Brain (organoid and tissue), 16 donors: ENCODE measurements at places on chromosomes 2 and 18.

DNA sequence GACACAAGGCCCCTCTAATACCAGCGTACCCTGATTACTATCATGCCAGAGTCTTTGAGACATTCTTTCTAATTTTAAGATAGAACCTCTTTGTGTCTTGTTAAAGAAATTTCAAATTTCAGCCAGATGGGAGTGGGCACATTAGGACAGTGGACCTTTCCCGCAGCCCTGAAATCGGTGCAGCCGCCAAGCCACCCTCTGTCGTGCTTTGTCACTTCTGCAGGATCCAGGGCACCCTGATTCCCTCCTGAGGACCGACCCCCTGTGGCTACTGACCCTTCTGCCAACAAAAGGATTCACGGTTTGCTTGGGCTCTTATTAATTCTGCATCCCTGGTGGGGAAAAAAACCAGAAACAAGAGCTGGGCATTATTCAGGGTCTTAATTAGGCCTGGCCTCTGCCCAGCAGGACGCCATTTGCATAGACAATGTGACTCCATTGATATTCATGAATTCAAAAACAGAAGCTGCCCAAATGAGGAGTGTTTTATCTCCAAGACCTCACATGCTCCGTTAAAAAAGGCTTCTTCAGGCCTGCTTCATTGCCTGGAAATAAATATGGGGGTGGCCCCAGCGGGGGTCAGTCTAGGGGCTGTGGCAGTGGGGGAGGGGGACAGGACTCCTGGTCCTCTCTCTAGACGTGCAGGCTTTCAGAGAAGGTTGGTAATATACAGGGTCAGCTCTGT is 116.9 kb downstream of the ALPK2 start:
- peak; percentile 90 for DNase-seq

DNA sequence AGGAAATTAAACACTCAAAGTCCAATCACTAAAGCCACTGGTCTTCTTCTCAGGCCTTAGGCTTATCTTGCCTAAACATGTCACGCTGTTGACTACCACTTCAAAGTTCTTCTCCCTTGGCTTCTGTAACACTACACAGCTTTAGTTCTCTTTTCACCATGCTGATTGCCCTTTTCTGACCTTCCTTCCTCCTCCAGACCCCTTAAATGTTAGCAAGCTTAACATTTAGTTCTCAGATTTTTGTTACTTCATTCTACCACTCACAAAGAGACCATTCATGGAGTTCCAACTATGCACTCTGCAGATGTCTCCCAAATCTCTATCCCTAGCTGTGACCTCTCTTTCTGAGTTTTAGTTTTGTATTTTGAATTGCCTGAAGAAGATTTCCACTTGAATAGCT is 64.4 kb downstream of the TTC21B start:
- DNase-seq: no peak

DNA sequence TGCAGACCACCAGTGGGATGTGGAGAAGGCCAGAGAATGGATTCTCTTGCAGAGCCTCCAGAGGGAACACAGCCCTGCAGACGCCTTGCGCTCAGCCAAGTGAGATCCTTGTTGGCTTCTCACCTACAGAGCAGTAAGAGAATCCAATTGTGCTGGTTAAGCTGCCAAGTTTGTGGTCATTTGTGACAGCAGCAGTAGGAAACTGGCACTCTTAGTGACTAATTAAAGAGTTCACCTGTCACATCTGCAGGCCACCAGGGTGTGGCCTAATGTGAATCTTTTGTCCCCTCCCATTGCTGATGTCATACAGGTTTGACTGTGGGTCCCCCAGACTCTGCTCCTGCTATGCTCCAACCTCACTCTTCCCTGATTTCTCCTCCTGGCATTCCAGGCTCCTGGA is 235.9 kb downstream of the TFCP2L1 start:
- DNase-seq: no peak

DNA sequence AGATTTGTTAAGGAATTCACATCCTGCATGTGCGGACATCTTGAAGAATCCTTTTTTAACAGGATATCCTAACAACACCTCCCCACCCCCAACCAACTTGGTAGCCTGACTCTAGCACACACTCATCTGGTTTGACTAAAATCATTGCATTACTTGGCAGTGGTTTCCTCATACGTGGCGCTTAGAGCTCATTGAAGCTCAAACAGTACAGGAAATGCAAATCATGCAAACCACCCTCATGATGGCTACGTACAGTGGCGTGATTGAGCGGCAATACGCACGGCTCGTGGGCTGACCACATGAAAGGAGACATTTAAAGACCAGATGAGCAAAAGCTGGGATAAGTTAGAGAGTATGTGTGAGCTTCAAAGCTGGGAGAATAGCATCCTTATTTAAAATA is 336.2 kb downstream of the ZEB2 start:
- no peak for DNase-seq

- DNase-seq: no peak
These were observed 55.9 kb upstream of the CREB1 start for GRCh38 chr2:207473931-207474235.

- DNase-seq: peak; percentile 25
These were observed 233.4 kb upstream of the COPS8 start for GRCh38 chr2:236852100-236852976.

DNA sequence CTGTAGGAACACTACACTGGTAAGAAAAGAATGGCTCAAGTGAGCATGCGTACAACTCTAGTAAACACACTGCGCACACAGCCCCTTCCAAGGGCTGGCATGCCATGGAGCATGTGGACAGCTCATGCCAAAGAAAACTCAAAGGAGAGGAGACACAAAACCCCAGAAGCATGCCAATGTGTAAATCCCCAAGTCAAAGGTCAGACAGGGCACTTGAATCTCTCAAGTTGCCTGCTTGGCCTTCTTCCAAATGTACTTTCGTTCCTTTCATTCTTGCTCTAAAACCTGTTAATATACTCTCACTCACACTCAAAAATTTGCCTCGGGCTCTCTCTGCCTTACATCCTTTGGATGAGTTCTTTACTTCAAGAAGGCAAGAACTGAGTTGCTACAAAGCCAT is 365.3 kb downstream of the NBAS start:
- DNase-seq: no peak

DNA sequence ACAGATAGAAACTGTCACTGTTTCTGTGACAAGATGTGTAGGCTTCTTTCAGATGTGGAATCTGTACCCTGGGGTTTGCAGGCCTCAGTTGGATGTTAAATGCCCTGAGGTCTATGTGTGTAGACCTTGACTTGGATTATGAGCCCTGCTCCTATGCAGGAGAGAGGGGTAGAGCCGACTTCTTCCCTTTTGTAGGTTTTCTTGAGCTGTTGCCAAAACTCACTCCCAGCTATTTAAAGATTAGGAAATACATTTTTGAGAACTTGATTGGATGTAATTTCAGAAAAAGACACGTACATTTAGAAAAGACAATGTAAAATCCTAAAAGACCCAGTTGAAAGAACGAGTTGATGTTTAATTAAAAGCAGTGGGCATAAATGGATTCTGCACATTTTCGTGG is 374.8 kb downstream of the SLC4A3 start:
- no peak for DNase-seq

DNA sequence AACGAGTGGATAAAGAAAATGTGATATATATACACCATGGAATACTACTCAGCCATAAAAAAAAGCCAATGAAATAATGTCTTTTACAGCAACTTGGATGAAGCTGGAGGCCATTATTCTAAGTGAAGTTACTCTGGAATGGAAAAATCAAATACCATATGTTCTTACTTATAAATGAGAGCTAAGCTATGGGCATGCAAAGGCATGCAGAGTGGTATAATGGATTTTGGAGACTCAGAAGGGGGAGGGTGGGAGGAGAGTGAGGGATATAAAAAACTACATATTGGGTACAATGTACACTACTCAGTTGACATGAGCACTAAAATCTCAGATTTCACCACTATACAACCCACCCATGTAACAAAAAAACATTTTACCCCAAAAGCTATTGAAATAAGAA is 1.7 kb upstream of the MSGN1 start:
- DNase-seq: no peak

- no peak for DNase-seq
These were observed 328.2 kb upstream of the CNTNAP5 start for GRCh38 chr2:123696799-123697410.

GRCh38 chr2:74834792-74835755 is 1.1 kb downstream of the HK2 start:
- DNase-seq: peak; percentile 36

- no peak for DNase-seq
These were observed 27.8 kb upstream of the MAT2A start for GRCh38 chr2:85511008-85511811.

- no peak for DNase-seq
These were observed 1463.6 kb downstream of the LRP1B start for GRCh38 chr2:140667203-140667602.

DNA sequence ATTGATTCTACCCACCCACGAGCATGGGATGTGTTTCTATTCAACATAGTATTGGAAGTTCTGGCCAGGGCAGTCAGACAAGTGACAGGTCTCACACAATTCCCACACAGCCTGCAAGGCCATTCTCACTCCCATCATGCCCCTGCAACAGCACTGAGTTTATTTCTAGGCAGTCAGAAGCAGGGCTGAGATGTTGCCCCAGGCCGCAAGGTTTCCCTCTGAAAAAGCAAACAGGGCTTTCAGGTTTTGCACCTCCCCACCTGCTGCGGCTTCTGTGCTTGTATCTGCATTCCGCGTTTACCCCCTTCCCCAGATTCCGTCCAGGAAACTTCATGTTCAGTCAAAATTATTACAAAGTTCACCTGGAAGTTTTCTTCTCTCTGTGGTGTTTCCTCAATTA is 9.4 kb upstream of the TACR1 start:
- DNase-seq: no peak

DNA sequence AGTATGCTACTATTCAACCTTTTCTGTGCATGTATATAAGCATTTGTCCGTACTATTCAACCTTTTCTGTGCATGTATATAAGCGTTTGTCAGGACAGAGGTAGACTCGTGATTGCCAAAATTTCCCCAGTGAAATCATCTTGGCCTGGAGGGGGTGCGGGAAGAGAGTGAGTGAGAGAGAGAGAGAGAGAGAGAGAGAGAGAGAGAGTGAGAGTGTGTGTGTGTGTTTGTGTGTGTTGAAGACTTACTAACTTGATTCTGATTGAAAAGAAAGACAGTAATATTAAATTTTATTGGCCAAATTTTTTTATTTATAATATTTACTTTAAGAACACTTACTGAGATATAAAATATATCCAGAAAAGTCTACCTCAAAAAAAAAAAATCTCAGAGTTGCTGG is 19.1 kb downstream of the FAM117B start:
- no peak for DNase-seq

DNA sequence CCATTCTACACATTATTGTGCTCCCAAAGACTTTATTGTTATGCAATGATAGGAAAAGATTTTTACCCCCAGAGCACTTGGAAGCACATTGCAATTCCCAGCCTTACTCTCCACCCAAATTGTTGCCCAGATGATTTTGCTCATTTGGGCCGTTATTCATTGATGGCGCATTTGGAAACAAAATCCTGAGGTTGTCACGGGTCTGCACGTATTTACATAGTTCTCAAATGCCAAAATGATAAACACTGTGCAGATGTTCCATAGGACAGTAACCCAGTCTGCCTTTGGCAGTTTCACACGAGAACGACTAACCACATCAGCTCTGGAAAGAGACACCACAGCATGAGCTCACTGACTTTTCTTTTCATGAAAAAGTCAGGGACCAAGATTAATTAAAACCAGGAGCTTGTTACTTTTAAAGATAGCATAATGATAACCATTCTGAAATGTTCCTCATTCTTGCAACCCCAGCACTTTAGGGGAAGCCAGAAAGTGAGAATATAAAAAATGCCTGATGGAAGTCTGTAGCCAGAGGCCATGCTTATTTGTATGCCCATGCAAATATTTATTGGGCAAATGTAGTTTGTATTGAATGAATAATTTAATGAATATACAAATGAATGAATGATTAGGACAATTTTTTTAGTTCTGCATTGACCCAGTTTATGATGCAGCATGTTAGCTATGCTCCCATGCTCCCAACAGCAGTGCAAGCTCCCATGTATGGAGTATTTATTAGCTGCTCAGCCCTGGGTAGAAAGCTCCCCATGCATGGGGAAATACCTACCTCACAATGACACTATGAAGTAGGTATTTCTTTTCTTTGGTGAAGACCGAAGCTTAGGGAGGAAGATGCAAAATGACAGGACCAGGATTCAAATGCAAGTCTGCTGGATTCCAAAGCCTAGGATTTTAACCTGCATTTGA is 84.6 kb downstream of the MAIP1 start:
- no peak for DNase-seq

- peak; percentile 85 for DNase-seq
These were observed 218.4 kb downstream of the CDH20 start for GRCh38 chr18:61551586-61551985.

DNA sequence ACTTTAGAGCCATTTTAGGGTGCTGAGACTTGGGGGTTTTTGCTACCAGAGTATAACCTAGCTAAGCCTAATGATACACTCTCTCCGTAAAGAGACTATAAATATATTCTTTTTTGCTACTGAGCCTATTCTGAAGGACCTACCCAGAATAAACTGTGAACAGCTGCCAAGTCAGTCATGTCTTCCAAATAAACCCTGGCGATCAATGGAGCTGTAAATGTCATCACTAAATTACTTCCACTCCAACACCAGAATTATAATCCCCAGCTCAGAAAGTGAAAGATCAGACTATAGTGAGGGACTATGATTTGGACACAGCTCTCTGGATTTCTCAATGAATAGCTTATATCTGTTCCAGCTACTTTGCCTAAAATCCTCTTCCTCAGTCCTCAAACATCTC is 178.9 kb downstream of the METTL4 start:
- DNase-seq: no peak

DNA sequence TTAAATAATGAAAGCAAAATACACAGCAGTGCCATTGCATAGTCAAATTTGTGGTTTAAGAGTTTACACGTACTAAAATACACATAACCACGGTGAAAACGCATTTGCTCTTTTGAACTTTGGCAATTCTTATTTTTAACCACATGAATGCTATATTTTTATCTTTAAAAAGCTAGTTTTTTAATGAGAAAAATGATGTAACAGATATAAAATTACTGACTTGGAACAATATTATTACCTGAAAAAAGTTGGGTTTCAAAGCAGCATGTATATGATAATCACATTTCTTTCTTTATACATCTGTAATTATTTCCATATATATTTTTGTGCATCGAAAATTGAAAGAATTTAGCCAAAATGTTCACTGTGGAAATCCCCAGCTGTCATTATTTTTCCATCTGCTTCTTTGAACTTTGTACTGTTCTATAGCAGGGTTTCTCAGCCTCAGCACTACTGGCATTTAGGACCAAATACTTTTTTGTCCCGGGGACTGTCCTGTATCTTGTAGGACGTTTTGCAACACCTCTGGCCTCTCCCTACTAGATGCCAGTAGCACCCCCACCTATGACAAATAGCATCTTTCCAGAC is 75.9 kb upstream of the CAB39 start:
- DNase-seq: no peak
